Activated CD8-positive, alpha-beta memory T cell treated with anti-CD3 and anti-CD28 coated beads for 1 hour (primary cell): ENCODE measurements at places on chromosomes 11 and 22.

- DNase-seq, result peak; percentile 74
Measured at GRCh38 chr11:727859-728748, 19.2 kb upstream of the TALDO1 start.

GRCh38 chr11:77250881-77251640 lies 50.4 kb downstream of the GDPD4 start:
- DNase-seq, result no peak

DNA sequence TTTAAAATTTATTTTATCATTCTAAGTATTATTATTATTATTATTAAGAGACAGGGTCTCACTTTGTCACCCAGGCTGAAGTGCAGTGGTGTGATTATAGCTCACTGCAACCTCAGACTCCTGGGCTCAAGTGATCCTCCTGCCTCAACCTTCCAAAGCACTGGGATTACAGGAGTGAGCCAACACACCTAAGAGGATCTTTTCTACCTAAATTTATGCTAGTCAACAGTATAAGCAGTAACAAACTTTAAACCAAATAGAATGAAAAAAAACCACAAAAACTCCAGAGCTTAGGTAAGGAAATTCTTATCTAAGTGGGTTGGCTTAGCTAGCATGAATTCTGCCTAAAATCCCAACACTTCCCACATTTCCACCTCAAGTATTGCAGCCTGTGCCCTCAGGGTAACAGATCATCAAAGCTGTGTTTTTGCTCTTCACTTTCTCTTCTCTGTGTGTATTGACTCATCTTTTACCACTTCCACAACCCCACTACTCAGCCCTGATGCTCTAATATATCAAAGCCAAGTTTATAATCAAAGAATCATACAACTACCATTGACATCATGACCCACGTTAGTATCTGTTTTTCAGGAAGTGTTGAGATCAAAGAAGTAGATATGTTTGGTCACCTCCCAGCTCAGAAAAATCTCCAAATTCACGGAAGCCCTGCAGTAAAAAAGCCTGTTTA lies 93.7 kb upstream of the SPON1 start:
- DNase-seq, result peak; percentile 9

DNA sequence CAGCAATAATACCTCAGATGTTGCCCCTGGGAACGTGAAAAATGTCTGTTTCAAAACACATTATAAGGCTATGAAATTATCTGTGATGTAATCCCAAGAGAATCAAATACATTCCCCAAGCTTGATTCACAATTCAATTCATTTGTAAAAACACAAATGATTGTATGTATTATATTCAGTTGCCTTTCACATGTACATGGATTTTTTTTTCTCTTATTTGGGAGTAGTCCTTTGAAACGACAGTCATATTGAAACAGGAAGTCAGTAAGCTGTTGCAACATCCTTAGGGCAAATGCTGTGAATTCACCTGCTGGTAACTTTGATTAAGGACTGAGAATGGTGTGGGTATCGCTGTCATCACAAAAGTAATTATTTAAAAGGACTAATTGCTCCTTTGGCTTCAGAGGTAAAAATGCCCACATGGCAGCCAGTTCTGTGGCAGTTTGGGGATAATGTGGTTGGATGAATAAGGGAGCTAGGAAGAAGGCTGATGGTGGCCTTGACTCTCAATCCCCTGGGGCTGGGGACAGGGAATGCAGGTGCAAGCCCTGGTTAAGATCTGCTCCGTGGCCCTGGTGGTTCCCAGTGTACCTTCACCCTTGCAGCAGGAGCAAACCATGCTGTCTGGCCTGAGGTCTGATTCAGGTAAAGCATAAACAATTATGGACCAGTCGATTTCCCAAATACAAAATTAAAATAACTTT lies 13.2 kb downstream of the EHF start:
- DNase-seq, result no peak

DNA sequence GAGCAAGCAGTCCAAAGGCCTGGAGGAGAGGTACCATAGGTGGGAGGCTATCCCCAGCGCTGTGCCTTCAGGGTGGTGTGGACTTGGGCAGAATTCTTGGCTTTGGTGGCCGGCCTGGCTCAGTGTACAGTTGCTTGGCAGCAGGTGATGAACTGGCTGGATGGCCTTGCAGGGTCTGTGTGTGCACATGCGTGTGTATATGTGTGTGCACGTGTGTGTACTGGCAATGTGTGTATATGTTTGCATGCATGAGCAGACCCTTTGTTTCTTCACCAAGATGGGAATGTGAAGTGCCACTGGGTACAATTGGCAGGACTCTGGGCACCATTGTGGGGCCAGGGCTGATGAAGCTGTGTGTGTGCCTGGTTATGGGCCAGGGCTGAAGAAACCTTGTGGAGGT lies 53.0 kb downstream of the CEP164 start:
- no peak for DNase-seq

- DNase-seq, result no peak
Measured at GRCh38 chr22:50738649-50739227, 734 bp downstream of the ACR start.

GRCh38 chr11:113564527-113565130 lies 89.4 kb upstream of the DRD2 start:
- DNase-seq, result no peak

DNA sequence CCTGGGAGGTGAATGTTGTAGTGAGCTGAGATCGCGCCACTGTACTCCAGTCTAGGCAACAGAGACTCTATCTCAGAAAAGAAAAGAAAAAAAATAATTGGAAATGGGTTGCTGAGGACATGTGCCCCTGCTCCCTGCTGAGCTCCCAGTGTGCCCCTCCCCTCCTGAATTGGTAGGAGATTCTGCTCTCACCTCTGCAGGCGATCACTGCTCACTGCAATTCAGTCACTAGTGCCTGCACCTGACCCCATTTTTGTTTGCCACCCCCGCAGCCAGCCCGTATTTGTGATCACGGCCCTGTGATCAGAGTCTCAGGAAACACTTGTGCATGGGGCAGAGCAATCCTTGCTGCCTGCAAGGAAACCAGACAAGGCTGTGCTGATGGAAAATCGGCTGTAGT lies 16.3 kb upstream of the SEC14L3 start:
- no peak for DNase-seq

- no peak for DNase-seq
Measured at GRCh38 chr11:119741369-119742262, 12.6 kb upstream of the NECTIN1 start.

- no peak for DNase-seq
Measured at GRCh38 chr22:33357981-33358399, 299.8 kb upstream of the SYN3 start.
